Liver (tissue), 10 donors: ENCODE measurements at places on chromosomes 13 and 19. TPM values are rescaled to one million over a fixed set of nuclear protein-coding genes. Genes with fewer than 3 reads are reported as not detected.
A peak's percentile ranks its signal among the peaks of the same experiment; 100 is the strongest.

DNA sequence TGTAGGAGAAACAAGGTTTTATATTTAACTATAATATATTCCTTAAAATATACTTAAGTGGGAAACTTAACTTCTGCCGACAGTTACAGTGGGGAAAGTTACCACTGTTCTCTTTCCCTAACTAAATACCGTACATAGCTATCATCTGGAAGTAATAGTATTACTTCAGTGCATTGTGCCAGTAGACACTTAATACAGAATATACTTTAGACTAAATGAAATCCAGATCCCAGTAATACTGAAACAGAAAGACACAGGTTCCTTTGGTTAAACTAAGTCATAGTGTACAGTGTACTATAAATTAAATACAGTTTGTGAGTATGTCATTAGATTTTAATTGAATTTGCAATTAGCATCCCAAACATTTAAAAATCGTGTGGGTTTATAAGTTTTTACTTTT, 107.5 kb downstream of the PCCA start:
- DNase-seq, result no peak

DNA sequence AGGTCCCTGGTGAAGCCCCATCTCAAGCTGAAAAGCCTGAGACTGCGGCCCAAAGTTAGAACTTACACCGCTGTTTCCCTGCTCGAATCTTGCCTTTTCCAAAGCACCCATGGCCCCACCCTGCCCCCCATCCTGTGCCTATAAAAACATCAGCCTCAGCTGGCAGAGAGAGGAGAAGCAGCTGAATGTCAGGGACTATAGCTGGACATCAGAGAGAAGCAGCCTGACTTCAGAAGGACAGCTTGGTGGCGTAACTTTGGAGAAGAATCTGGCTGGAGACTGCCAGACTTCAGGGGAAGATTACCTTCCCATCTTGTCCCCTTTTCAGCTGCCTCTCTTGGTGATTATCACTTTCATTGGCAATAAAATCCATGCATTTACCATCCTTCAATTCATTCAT, 9.3 kb upstream of the RCBTB2 start:
- DNase-seq, result no peak

DNA sequence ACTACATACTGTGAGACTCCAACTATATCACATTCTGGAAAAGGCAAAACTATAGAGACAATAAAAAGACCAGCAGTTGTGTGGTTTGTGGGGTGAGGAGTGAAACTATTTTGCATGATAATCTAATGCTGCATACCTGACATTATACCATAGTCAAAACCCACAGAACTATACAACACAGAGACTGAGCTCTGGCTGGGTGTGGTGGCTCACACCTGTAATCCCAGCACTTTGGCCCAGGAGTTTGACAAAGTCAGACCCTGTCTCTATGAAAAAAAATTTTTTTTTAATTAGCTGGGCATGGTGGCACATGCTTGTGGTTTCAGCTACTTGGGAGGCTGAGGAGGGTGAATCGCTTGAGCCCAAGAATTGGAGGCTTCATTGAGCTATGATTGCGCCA, 11.9 kb downstream of the ZNF541 start:
- no peak for DNase-seq

- no peak for DNase-seq
Measured at GRCh38 chr19:51137792-51138425, 4.2 kb upstream of the SIGLEC7 start.

- no peak for DNase-seq
Measured at GRCh38 chr19:18669524-18669817, 14.0 kb upstream of the CRTC1 start.

DNA sequence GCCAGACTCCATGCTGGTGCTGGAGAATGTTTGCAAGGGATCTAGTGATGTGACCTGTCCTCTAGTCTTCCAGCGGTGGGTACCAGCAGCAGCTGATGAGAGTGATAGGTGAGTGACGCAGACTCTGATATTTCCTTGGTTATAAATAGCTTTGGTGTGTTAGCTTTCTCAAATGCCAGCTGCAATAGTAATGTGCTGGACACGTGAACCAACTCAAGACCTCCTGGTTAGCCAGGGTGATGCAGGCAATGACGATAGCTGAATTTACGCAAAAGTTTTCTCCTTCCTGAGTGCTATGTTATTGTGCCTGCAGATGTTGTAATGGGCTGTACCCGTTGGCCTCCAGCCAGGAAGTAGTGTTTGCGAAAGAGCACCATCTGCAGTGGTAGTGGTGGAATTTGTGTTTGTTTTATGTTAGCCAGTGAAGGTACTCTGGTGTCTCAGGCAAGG, 129.5 kb downstream of the CYSLTR2 start:
- DNase-seq, result peak; percentile 47

GRCh38 chr19:17680230-17680722, 7.9 kb downstream of the UNC13A start:
- DNase-seq, result peak; percentile 41

GRCh38 chr13:111474136-111475002, 153.9 kb downstream of the TEX29 start:
- no peak for DNase-seq

- DNase-seq, result no peak
Measured at GRCh38 chr13:65615506-65615905, 1614.6 kb downstream of the PCDH9 start.

- no peak for DNase-seq
Measured at GRCh38 chr13:107854880-107855279, 360.5 kb downstream of the LIG4 start.

GRCh38 chr19:42132030-42132628, at the start of gene POU2F2:
Gene POU2F2 (minus strand): TSS chr19:42132446. CDS start chr19:42132411, 35 bp downstream.
- DNase-seq, result peak; percentile 36

DNA sequence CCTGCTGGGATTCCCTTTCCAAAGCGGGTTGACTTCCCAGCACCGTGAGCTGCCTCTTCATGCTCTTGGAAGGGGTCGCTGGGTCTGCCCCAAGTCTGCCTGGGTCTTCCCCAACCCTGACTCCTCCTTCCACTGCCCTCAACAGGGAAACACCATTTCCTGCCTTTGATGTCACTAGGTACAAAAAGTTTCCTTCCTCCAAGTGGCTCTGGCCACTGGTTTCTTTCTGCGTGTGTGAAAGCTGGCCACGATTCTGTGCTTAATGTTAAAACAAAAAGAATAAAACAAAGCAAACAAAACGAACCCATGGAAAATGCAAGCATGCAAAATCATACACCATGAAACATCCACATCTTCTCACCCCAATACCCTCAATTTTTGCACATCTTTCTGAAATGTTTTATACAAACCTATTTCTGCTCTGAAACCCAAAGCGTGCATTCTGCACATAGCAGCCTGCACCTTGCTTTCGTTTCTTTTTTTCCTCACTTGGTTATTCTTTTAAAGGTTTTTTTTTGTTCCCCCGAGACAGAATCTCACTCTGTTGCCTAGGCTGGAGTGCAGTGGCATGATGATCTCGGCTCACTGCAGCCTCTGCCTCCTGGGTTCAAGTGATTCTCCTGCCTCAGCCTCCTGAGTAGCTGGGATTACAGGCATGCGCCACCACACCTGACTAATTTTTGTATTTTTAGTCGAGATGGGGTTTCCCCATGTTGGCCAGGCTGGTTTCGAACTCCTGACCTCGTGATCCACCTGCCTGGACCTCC, 12.5 kb upstream of the TNFSF9 start:
- DNase-seq, result no peak

GRCh38 chr13:49417161-49417560, 26.7 kb downstream of the CAB39L start:
- DNase-seq, result no peak

DNA sequence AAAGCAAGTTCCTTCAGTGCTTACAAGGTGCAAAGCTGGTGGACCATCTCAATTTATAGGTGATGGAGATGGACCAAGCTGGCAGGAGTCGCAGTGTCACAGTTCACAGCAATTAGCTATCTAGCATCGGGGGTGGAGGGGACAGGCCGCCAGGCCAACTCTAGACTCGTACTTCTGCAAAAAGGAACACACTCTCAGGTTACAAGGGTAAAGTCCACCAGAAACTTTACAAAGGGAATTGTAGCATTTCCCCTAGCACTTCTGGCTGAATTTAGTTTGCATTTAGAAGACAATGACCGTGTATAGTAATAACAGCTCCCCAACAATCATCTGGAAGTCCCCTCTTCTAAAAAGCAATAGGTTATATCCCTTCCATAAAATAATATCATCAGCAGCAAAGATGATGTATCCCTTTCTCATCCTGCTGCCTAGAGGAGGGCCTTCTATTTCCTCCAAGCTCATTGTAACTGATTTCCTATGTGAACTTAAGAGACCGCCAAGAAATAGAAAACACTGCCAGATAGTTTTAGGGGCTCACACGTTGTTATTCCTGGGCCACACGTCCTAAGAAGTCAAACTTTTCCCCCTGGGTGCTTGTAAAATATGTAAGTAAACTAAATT, 8.5 kb upstream of the DOCK9 start:
- DNase-seq, result no peak

LMTK3 gene
- total RNA-seq, result not detected

TUBA3C gene
- not detected for total RNA-seq

NRTN gene
- total RNA-seq, result 3.7 TPM

DNA sequence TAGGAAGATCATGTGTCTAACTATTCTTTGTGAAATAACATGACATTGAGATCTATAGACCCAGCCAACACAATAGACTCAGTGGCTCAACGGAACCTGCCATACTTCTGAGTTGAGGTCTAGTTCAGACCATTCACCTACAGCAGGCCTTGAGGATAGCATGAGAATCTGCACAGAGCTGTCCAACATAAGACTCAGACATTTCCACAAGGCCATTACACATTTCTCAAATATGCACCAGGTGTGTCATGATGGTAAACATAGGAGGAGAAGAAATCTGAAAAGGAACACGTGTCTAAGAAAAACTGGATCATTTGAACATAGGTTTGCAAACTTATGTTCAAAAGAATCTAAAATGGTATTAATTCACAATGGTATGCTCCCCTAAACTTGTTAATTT, 421.4 kb downstream of the SLITRK6 start:
- DNase-seq, result no peak

- DNase-seq, result no peak
Measured at GRCh38 chr13:114268344-114269280, 12.8 kb upstream of the UPF3A start.

- DNase-seq, result no peak
Measured at GRCh38 chr19:52687684-52688083, 47.2 kb downstream of the ZNF611 start.

GRK1 gene
- not detected for total RNA-seq

DNA sequence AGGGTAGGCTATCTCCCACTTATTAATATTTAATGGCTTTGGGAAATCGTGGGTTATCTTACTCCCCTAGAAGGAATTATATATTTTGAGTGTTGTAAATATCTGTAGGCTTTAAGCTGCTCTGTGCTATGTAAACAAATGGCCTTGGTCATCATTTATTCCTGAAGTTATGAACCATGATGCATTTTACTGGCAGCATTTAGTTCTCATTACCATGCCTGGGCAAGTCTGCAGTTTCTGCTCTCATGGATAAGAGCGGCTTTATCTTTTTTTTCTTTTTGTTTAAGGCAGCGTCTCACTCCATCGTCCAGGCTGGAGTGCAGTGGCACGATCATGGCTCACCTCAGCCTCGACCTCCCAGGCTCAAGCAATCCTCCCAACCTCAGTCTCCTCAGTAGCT, 156.1 kb downstream of the IRS2 start:
- DNase-seq, result no peak

DNA sequence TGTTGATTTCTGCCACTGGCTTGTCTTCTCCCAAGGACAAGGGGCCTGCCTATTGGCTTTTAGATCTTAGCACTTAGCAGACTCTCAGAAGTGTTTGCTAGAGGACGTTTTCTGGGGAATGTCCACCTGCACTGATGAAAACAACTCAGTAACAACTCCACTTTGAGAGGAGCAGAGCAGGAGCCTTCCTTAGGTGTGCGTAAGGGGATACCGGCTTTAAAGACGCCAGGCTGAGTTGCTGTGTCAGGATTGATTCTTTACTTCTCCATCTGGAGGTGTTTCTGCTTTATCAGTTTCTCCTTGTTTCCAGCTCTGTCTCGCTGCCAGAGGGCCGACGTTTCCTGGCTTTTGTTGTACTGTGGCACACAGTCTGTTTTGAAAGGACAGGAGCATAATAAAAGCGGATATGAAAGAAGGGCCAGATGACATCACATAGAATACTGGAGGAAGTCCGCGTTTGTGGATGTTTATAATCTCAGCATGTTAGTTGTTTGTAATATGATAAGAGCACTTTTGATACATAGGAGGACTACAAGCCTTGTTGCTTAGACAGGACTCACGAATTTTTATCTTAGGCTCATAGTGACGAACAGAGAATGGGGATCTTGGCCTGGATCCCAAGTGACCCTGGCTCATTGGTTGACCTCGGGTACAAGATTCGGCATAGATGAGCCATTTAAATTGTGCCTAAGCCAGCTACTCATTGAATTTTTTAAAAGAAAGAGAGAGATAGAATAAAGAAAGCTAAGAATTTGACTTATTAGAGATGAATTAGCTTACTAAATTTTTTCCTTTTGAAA, 34.6 kb downstream of the COL4A2 start:
- DNase-seq, result no peak

GRCh38 chr13:25415241-25415640, 43.5 kb downstream of the ATP8A2 start:
- DNase-seq, result no peak

DNA sequence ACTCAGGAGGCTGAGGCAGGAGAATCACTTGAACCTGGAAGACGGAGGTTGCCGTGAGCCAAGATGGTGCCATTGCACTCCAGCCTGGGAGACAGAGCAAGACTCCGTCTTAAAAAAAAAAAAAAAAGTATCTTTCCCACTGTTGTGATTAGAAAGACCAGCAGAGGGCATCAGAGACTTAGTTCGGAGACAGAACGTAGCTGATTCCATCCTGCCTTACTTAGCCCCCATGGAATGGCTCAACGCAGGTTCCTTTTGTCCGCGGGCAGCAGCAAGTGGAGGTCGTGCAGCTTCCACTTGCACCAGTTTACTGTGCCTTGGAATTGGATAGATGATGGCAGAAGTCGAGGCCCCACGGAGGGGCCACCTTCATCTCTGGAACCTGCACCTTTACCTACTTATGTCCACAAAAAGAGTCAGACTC, 8.1 kb downstream of the TIMM29 start:
- no peak for DNase-seq

DNA sequence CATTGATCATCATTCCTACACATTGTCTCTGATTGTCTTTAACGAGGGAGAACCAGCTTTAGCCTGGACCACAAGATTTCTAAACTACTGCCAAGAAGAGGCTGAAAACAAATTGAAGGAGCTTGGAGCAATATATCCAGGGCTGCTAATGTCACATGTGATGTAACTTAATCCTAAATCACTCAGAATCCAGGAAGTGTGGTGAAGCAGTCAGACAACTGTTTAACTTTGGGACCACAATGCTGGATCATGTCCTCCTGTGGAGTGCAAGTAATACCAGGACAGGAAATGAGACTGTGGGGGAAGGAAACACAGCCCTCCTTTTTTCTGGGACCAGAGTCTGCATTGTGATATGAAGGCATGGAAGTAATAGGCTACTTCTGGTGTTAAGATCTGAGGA, 430.2 kb downstream of the KCTD12 start:
- no peak for DNase-seq

DNA sequence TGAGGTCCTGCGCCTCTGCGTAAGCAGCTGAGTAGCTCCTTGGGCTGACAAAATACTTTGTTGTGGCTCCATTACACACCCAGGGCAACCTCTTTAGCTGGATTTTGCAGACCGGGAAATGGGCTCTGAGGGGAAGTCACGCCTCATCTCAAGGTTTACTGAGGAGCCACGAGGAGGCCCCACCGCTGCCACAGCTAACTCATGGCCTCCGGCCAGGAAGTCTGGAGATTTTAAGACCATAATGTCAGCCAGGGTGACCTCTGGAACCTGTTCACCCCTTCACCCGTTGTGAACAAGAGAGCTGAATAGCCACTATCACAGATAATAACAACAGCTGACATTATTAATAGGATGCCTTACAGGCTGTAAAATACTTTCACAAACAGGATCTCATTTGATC, 351.3 kb upstream of the TMTC4 start:
- DNase-seq, result no peak

GRCh38 chr13:96397807-96398206, 307.9 kb downstream of the HS6ST3 start:
- DNase-seq, result no peak
